ENCODE measurements at places on chromosomes 6 and 20. TPM values are rescaled to one million over a fixed set of nuclear protein-coding genes. Genes with fewer than 3 reads are reported as not detected.

OPRL1 gene
- total RNA-seq: 2.6 TPM

DNA sequence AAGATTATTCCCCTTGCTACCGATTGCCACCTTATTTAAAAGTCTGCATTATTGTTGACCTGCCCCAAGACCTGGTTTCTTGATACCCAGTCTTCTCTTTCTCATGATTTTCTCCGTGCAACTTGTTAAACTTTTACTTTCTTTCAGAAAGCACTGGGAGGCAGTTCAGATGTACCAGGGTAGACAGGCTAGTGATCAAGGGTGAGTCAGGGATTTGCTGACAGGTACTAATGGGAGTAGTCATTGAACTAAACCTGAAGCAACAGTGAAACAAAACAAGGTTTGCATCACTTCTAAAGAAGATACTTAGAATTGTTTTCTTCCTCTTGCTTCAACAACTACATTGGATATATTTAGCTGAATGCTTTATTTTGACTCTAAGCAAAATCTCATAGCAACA is 124.4 kb downstream of the KCNQ5 start:
- peaks cover 1% of the 10 kb centered on the region for H3K36me3 ChIP-seq
- no peak overlapping the region for H3K27ac ChIP-seq
- H3K27me3 ChIP-seq: no peaks in the 10 kb centered on the region
- H3K4me1 ChIP-seq: peaks cover 5% of the 10 kb centered on the region
- DNase-seq: no peak
- H3K4me3 ChIP-seq: no peak overlapping the region

- H3K27ac ChIP-seq: no peak overlapping the region
- no peaks in the 10 kb centered on the region for H3K36me3 ChIP-seq
- no peaks in the 10 kb centered on the region for H3K4me1 ChIP-seq
- H3K27me3 ChIP-seq: no peaks in the 10 kb centered on the region
- H3K4me3 ChIP-seq: no peak overlapping the region
- no peak for DNase-seq
Measured at GRCh38 chr6:86017236-86017635, 374.6 kb upstream of the SYNCRIP start.

TRIM40 gene
- total RNA-seq: not detected

TBC1D32 gene
- 13.1 TPM for total RNA-seq

TAP2 gene
- total RNA-seq: 210 TPM

GRCh38 chr6:170188571-170189001 is 102.3 kb downstream of the DLL1 start:
- H3K4me3 ChIP-seq: no peak overlapping the region
- H3K4me1 ChIP-seq: no peaks in the 10 kb centered on the region
- no peak for DNase-seq
- peaks cover 1% of the 10 kb centered on the region for H3K36me3 ChIP-seq

CLPSL1 gene
- total RNA-seq: not detected

DNA sequence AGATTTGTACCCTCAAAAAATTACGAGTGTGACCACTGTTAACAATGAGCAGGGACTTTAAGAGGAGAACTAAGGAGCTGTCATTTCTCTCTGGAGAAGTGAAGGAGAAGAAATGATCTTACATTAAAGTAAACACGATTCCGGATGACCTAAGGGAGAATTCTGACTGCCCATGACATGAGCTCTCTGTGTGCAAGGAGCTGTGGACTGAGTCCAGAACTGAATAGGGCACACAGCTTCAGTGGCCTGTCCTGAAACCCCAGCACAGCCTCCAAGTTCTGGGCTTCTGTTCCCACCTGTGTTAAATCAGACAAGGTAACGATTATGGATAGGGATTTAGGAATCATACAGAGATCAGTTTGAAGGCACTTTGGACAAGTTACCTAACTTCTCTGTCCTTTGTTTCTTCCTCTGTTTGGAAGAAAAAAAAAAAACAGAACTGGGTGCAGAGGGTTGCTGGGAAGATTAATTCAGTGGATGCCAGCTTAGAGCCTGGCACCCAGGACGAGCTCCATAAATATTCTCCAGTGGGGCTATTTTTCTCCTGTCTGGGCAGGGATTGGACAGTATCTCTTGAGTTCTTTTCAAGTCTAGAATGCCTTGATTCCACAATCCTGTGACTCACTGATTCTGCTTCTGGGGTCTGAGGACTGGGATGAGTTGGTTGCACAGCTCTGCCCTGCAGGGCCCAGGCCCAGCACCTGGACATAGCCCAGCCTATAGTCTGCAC is 65.7 kb downstream of the MRPL14 start:
- peaks cover 5% of the 10 kb centered on the region for H3K27me3 ChIP-seq
- no peak for DNase-seq
- H3K27ac ChIP-seq: no peak overlapping the region
- peaks cover 27% of the 10 kb centered on the region for H3K4me1 ChIP-seq
- peaks cover 6% of the 10 kb centered on the region for H3K36me3 ChIP-seq
- H3K4me3 ChIP-seq: no peak overlapping the region
